Cardiac fibroblast (primary cell): ENCODE measurements at places on chromosomes 12 and 14.

DNA sequence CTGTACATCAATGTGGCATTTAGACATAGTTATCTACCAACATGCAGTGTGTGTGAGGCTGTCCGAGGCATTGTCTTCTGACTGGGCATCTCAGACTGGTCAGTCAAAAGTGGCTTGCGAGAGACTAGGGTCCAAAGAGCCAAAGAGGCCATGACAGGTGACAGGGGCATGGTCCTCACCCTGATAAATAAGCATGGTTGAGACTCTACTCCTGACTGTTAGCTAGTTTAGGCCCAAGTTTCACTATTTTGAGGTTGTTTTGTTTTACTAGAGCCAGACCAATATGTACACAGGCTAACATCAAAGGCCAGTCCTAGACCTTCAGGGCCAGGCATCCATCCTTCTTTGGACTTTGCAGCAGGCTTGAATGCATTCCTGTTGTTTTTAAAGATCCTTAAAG is 76.9 kb upstream of the SRSF5 start:
- DNase-seq = no peak

DNA sequence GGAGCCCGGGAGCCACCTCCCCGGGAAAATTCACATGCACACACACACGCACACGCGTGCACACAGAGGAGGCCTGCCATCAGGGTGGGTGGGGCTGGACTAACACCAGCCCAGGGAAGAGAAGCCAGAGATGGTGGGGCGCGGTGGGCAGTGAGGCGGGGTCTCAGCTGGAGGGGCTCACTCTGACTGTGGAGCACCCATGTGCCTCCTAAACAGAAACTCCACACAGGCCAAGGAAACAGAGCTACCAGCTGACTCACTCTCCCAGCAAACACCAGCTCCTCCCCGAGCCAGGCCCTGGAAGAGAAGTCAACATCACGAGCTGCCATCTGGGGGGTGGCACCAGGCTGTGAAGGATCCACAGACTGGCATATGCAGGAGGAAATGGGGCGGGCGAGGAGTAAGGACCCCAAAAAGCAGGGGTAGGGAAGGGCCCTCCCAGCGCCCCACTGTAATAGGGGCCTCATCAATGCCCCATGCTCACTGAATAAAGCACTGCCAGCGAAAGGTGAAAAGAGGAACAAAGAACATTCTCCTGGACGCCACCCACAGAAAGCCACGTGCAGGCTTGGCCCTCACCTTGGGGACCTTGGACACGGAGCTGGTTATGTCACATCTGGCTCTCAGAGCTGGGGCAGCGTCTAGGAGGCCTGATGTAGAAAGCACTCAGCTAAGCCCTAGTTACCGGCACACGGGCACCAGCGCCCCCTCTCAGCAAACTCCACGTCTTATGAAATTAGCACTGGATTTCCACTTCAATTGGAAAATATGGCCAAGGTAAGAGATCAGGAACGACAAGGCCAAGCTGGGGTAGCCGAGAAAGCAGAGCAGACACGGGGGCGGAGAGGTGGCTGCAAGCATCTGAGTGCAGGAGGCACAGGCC is 8.4 kb upstream of the INF2 start:
- DNase-seq = peak; percentile 86

- no peak for DNase-seq
Observed at GRCh38 chr12:52667509-52667908, 12.7 kb downstream of the KRT1 start.

GRCh38 chr14:101084436-101084826 is 180.9 kb upstream of the RTL1 start:
- no peak for DNase-seq

- no peak for DNase-seq
Observed at GRCh38 chr14:52048116-52048515, 20.7 kb downstream of the NID2 start.

GRCh38 chr14:106069804-106070625 is 543.6 kb downstream of the TMEM121 start:
- no peak for DNase-seq

DNA sequence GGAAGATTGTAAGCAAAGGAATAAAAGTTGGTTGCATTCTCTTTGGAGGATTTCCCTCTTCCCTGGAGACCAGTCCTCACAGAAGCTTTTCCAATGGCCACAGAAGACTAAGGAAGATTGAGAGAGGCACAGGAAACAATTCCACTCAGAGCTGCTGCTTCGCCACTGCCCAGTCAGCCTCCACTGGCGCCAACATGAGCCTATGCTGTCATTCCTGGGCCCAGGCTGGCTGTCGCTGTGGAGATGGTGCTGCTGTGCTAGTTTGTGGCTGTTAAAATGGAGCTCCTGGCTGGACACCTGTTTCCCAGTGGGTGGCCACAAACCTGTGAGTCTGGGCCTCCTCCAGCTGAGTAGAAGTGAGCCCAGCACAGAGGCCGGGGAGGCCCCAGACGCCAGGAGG is 6.6 kb downstream of the P2RX7 start:
- DNase-seq = no peak

GRCh38 chr14:54533100-54533499 is 23.4 kb downstream of the CGRRF1 start:
- no peak for DNase-seq

DNA sequence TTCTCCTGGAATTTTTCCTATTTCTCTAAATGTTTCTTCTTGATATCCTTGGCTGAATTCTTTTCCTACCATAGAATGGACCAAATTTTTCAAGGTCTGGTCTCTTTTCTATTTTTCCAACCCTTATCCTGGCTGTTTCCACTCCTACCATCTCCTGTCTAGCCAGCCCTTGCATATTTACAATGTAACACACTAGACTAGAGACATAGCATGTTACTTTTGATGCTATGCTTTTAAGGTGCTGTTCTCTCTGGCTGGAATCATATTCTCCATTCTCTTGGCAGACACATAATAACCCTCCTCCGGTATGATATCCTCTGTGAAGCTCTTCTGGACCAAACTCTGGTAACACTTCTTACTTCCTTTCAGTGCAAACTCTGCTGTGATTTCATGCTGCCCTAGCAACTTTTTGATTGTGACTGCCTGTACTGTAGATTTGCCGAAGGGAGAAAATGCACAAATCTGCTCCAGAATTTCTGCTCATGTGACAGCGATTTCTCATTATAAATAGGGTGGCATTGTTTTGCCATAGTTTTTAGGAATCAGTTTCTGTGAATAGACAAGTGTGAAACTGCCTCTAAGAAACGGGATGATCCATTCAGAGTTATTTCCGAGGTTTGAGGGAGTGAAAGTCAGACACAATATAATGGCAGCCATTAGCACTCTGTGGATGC is 284.4 kb downstream of the MDGA2 start:
- DNase-seq = no peak

DNA sequence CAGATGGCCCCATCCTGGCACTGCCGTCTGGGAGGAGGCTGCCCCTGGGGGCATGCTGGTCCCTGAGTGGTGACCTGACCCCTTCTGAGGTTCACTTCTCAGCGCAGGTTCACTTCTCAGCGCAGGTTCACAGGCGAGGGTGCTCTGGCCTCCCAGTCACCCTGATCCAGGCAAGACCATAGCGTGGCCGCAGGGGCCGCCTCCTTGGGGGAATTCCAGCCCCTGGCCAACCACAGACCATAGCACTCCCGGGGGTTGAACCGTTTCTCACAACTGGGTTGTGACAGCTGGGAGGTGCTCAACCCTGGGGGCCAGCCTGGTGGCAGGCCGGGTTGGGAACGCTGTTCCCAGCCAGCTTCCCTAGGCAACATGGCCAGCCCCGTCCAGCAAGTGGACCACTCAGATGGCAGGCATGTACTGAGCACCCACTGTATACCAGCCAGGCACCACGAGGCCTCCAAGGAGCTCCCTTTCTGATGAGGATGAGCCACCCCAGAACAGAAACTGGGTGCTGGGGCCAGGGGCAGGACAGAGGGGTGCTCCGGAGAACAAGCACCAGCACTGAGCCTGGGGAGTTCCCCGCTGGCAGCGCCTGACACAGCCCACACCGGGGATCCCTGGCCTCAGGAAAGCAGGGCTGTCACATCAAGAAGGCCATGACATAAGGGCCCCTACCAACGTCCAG is 28.3 kb upstream of the ZFP36L1 start:
- no peak for DNase-seq

DNA sequence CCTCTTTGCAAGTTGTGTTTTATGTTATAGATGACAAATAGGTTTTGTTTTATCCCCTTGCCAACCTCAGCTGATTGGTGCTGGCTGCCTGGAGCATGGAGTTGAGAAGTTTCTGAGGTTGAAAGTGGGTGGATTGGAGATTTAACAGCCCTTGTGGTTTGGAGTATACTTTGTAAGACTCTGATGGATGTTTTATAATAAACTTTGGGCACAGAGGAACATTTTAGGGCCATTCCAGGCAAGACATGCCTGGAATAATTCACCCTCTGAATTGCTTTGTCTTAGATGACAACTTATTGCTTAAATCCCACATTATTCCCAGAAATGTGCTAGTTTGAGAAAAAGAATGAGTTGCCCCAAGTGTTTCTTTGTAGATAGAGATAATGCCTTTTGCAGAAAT is 158.9 kb downstream of the SLC5A8 start:
- DNase-seq = no peak

- DNase-seq = no peak
Observed at GRCh38 chr12:114703060-114703493, 19.1 kb upstream of the TBX3 start.

- DNase-seq = peak; percentile 4
Observed at GRCh38 chr12:90575995-90576394, 379.0 kb downstream of the CCER1 start.
